ENCODE measurements at places on chromosomes 16 and 17.

GRCh38 chr16:57642160-57643135, 14.0 kb downstream of the ADGRG1 start:
- no peak for DNase-seq

DNA sequence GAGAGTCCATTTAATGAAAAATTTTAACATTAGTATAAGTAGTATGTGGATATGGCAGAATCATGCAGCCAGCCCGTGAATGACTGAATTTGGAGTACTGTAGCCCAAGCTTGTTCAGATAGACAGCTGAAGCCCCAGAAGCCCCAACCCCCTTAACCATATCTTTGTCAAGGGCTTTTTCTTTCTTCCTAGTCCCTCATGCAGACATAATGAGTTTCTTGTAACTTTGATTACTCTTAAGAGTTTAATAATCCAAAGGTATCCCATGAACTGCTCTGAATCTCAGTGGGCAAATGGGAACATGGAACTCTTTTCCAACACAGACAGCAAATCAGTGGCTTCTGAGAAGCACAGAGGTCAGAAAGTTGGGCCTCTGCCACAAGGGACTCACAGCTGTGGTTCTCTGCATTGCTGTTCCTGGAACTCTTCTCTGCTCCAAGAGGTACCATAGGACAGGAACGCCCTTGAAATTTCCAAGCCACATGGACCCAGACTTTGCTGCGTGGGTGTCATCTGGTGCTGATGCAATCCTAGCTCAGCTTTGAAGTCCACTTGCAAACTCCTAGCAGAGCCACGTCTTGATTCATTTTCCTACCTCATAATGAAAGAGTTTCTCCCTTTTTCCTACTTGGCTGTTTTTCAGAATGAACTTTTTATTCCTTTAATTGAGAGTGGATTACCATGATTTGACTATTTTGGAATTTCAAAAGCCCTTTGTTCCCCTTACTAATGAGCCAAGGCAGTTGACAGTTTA, 18.1 kb downstream of the LYRM1 start:
- no peak for DNase-seq

DNA sequence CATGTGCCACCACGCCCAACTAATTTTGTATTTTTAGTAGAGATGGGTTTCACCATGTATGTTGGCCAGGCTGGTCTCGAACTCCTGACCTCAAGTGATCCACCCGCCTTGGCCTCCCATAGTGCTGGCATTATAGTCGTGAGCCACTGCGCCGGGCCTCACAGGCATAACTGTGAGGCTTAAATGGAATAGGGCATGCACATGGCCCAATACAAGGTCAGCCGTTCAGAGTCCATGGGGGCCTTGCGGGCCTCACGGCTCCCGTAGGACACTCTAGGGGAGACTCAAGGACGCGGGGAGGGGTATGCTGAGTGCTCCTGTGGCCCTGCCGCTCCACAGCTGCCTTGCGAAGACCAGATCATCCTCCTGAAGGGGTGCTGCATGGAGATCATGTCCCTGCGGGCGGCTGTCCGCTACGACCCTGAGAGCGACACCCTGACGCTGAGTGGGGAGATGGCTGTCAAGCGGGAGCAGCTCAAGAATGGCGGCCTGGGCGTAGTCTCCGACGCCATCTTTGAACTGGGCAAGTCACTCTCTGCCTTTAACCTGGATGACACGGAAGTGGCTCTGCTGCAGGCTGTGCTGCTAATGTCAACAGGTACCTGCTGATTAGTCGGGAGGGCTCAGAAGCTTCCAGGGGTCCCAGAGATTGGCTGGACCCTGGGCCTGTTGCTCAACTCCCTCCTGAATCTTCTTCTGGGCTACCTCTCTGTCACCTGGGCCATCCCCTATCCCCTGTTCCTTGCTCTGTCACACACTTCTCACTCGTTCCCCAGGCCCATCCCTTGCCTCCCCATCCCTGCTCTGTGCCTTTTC, 12.3 kb downstream of the NR1D1 start:
- DNase-seq, result no peak

- DNase-seq, result peak; percentile 86
Observed at GRCh38 chr17:45428050-45428617, 4.5 kb downstream of the ARHGAP27 start.

DNA sequence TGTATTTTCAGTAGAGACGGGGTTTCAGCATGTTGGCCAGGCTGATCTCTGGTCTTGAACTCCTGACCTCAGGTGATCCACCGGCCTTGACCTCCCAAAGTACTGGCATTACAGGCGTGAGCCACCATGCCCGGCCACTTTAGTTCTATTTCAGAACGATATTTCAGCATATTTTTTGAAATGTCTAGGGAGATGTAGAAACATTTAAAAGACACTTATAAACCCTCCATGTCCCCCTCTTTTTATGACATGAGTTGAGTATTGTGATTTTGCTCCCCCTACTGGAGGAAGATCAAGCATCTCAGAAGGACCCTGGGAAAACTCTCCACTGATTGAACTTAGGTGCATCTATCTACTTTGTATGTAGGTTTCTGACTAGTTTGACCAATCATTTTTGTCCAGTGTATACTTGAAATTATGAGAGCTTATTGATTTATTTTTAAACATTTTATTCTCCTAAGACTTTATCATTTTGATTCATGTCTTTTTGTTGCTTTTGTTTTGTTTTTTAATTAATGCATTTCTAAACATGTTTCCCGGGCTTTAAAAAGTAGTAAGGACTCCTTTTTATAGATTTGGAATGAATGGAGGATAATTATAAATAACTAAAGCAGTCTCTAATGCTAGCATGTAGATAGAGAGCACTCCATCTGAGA, 105.1 kb downstream of the CHD9 start:
- DNase-seq, result peak; percentile 71

GRCh38 chr16:19291475-19291874, 5.9 kb downstream of the CLEC19A start:
- peak; percentile 5 for DNase-seq
